ENCODE measurements at places on chromosomes 2 and 18.

DNA sequence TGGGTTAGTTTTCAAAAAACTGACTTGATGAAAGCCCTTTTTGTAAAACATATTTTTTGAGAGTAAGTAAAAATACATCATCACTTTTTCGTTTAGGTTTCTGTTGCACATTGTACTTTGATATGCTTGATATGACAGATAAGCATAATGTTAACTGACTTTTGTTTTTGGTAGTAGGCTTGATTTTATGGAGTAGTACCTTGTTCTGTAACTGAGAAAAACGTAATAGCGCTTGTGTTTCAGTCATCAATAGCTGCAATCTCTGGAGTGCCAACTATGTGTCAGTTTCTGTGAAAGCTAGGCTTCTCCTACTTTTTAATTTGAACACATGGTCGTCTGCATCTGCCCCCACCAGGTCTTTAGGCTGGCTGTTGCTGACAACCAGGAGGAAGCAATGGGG lies 1.3 kb downstream of the LCLAT1 start:
- no peak for DNase-seq

DNA sequence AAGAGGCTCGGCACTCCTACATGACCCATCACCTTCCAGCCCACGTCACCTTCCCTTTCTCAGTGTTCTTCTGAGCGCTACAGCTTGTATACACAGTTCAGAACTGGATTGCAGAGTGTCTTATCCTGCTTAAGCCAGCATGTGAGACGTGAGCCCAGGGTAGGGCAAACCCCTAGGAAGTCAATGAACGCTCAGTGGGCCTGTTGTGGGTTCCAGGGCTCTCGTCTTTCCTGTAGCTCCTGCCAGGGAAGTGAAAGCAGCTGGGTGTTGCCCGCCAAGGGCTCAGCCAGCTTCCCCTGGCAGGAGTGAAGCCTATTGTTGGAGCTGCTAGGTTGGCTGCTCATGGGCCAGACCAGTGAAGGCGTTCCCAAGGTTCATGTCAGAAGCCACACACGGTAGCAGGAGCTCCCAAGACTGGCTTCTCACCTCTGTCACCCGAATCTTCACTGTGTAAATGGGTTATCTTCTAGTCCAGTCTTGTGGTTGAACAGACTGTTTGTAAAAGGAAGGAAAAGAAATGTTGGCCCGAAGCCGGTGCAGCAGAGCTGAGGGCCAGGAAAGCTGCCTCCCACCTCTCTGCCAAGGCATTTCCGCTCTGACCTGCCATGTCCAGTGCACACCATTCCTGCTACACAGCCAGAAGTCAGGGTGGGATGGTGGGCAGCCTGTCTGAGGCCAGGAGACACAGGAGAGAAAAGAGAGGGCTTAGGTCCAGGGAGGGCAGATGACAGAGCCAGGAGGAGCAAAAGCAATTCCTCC lies 69.6 kb upstream of the RMDN2 start:
- no peak for DNase-seq

DNA sequence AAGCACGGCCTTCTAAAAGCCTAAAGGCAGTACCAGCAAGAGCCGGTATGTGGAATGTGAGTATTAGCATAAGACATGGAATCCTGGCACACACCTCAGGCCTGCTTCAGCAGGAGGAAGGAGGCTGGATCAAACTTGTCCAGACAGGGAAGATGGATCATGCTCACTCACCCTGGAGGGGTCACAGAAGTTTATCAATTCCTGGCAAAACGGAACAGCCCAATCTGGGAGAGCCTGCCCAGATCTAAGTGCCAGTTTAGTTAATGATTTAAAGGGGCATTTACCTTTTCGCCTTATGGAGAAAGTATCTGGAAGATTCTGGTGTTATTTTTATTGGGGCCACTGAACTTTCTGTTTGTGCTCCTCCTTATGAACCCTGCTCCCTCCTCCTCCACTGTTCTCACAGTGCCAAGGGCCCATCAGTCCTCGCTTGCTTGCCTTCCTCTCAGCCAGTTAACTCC lies 58.3 kb upstream of the NFE2L2 start:
- DNase-seq: no peak

DNA sequence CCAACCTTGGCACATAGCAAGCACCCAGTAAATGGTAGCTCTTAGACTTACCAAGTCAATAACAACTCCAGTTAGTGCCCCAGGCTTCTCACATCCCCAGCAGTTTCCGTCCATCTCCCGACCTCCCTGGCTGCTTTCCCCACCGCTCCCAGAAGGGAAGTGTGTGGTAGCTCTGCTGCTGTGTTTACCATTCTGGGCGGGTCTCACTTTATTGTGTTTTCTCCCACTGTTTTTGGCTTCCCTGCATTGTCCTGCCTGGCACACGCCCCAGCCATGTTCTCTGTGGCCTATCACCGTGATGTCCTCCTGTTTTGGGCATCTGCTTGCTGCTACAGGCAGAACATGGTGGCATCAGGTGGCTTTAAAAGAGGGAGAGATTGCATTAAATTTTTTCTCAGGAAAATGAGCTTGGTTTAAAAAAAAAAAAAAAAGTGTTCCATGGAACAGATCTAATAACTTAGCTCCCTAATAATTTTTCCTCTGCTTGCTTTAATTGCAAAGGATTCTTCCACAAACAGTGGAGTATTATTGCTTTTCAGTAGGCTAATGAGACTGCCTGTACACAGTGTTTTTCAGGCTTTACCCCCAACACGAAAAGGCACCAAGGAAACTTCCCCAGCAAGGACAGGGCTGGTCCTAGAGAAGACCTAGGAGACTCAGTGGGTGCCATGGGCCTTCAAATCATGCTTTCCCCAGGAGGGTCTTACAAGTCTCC lies 8.0 kb upstream of the COX7A2L start:
- no peak for DNase-seq

DNA sequence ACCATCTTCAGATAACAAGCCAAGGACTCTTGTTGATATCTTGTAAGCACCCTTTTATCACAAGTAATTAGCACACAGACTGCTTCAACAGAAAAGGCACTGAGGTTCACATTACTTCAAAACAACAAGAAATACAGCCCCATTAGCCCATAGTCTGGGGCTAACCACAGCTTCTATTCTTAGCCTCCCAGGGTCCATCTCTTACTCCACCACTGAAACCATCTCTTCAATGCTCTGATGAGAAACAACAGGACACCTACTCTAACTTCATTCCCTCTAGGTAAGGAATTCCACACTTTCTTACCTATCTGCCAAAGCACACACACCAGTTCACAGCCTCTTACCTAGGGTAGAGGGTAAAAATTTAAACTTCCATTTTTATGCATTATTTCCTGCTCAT lies 26.4 kb upstream of the CYTIP start:
- DNase-seq: no peak

DNA sequence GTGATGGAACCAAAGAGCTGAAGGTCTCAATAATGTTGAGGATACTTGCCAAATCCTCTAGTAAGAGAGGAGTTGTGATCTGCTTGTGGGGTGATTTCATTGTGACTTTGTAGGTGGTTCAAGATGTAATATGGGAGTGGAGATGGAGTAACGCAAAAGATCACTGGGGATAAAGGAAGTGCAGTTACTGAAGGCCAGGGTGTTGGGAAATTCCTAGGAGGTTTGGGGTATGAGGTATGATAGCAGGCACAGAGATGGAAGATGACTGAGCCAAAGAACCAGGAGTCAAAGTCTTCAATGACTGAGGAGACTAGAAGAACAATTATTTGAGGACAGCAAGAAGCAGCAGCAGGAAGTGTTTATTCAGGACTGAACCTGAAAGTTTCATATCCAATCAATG lies 222.6 kb downstream of the NCKAP5 start:
- no peak for DNase-seq

DNA sequence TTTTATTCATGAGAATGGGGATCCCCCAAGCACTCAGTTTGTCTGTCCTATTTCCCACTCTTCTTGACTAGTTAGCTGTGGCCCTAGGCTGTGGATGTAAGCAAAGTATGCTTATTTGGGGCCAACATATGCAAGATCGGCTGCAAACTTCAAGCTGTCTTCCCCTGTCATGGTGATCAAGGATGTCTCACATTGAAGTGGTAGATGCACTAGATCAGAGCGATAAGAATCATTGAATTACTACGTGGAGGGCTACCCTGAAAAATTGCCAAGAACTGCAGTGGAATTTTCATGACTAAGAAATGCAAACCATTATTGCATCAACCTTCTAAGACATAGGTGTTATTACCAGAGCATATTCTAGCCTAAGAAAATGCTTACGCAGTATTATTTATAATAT lies 527.4 kb downstream of the RNF144A start:
- DNase-seq: no peak

- DNase-seq: no peak
Observed at GRCh38 chr2:1891971-1892486, 147.7 kb upstream of the PXDN start.

DNA sequence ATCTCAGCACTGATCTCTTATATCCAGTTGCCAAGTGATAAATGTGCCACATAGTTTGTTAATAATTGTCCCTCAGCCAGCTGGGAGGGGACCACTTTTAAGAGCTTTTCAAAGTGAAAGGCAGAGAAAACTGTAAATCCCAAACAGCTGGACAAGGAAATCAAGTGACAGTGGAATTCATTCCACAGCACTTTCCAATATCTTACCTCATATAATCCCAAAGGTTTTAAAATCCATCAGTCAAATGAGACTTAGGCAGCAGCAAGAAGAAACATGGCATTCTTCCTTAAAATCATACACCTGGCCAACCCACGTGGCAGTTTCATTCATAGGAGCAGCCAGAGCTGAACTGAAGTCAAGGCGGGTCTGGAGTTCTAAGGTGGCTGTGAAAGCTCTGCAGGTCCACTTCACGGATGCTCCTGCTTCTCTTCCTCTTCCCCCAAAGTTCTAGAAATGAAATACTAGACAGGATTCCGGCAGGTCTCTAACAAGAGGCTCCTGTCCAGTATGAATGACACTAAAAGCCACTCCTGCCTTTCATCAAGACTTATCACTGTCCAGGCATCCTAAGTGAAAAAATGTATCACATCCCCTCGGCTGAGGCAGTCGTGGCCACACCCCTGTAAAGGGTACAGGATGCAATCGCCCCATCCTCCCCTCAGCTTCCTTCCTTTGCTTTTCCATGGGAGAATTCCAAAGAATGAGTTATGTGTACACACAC lies 190.4 kb upstream of the STK17B start:
- no peak for DNase-seq

- DNase-seq: no peak
Observed at GRCh38 chr2:164145093-164145987, 409.5 kb upstream of the FIGN start.

DNA sequence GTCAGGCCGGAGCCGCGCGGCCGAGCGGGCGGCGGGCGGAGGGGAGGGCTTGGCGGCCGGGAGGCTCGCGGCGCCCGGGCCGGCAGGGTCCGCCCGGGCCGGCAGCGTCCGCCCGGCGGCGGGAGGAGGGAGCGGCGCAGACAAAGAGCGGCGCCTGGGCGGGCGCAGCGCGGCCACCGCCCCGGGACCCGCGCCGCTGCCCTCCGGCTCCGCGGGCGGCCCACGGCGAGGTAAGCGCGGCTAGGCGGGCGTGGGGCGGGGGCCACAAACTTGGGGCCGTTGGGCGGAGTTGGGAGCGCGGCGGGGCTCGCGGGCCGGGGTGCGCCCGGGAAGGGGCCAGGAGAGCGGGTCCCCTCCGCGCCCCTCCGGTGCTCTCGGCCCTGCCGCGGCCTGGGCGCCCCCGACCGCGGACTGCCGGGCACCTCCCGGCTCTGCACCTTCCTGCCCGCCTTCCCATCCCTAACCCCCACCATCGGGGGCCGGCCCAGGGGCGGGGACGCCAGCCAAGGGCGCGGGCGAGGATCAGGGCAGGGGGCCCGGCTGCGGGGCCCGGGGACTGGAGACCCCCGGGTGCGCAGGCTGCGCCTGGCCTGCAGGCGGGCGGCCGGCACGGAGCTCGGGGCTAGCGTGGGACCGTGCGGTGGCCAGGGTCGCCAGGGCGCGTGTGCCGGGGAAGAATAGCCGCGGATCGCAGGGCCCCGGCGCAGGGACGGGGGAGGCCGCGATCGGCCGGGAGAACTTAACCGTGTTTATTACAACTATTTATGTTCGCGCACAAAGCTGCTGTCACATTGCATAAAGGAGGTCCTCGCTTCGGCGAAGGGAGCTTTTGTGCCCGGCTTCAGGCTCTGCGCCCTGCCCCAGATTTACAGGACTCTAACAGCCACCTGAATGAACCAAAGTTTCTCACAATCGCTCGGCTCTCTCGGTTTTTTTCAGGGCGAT lies at the start of gene NCK2:
Gene NCK2 (plus strand): TSS at position 4 of the 945 bp plus-strand sequence. CDS start 110,152 bp downstream, outside the sequence.
- DNase-seq: no peak

- no peak for DNase-seq
Observed at GRCh38 chr2:227439214-227439613, 32.7 kb upstream of the AGFG1 start.

- DNase-seq: peak; percentile 12
Observed at GRCh38 chr2:198127627-198128026, 323.2 kb downstream of the PLCL1 start.

DNA sequence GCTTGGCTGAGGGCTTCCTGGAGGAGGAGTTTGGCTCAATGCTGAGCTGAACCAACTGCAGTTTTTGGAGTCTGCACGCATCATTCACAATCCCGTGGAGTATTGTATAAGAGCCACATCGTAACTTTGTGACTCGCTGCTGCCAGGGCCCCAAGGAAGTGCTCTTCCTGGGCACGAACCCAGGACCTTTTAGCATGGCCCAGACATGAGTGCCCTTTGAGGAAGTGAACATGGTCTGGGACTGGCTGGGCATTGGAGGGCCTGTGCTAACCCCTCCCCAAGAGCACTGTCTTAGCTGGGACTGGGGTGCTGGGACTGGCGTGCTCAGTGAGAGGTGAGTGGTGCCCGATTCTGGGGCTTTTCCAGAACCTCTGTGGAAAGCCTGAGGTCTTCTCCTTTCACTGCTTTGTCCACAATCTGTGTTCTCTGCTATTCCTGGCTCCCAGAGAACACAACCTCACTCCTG lies 88.6 kb downstream of the LIPG start:
- no peak for DNase-seq

GRCh38 chr2:117921520-117921919 lies 92.3 kb downstream of the CCDC93 start:
- DNase-seq: no peak

GRCh38 chr2:152594792-152595191 lies 122.5 kb downstream of the PRPF40A start:
- no peak for DNase-seq

DNA sequence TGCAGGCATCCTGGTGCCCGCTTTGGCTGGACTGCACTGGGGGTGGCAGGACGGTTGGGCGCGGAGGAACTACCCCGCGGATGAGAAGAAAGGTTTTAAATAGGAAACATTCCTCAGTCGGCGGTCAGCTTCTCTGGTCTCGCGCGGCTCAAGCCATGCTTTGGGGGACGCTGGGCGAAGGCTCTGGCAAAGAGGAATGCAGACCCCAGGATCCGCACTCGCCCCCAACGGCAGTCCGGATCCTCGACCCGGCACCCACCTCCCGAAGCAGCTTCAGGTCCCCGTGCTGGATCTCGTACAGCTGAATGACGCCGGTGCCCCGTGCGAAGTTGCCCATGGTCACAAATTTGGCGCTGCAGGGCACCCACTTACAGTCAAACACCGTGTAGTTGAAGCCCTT lies 686 bp upstream of the PNO1 start:
- no peak for DNase-seq

GRCh38 chr2:99689145-99689742 lies 199.4 kb upstream of the REV1 start:
- no peak for DNase-seq

DNA sequence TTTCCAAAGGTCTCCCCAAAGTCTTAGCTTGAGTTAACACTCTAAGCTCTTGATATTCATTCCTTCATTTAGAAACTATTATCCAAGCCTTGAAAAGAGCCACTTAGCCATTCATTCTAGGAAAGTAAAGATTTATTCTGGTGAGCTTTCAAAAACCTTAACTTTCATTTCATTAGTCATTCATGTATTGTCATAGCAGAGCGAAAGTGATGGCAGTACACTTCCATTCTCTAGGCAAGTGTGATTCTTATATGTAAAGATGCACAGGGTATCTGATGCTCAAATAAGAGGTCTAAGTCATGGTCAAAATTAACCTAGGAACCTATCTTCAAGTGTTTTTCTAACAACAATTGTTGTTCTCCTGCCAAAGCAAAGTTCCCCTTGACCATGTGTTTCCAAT lies 553.0 kb upstream of the FANCL start:
- no peak for DNase-seq

All from stimulated activated CD4-positive, alpha-beta T cell treated with anti-CD3 and anti-CD28 coated beads, Interleukin-1b, Interleukin-23, amount 100 ng/mL, for 1 hour (primary cell).